Neural crest cell (in vitro differentiated cells): ENCODE measurements at places on chromosomes 5 and 9. TPM values are rescaled to one million over a fixed set of nuclear protein-coding genes. Genes with fewer than 3 reads are reported as not detected.

The GRAMD2B gene
- total RNA-seq, result 7.1 and 7.9 TPM in 2 replicates

DNA sequence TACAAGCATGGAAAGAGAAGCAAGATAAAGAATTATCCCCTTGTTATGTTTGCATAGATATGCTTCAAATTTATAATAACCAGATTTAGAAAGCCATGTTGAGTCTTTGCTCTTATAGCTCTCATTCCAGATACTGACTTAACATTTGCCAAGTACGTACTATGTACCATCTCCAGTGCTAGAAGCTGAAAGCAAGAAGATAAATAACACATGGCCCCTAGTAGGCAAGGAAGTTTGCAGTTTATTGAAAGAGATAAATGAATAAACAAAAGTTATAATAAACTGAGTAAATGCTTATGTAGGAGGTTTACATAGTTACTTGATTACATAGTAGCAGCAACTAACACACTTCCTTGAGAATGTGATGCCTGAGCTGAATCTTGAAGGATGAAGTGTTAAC, 628.4 kb downstream of the HINT1 start:
- H3K36me3 ChIP-seq, result no peaks in the 10 kb centered on the region
- no peaks in the 10 kb centered on the region for H3K27me3 ChIP-seq
- no peak overlapping the region for H3K27ac ChIP-seq
- no peaks in the 10 kb centered on the region for H3K4me1 ChIP-seq
- no peak overlapping the region for H3K4me3 ChIP-seq
- no peak for DNase-seq

- no peak overlapping the region for H3K4me3 ChIP-seq
- H3K27ac ChIP-seq, result no peak overlapping the region
- DNase-seq, result no peak
- H3K27me3 ChIP-seq, result no peaks in the 10 kb centered on the region
Measured at GRCh38 chr9:110874963-110875674, 163.2 kb downstream of the LPAR1 start.

The SLC23A1 gene
- not detected in 2 replicates for total RNA-seq

DNA sequence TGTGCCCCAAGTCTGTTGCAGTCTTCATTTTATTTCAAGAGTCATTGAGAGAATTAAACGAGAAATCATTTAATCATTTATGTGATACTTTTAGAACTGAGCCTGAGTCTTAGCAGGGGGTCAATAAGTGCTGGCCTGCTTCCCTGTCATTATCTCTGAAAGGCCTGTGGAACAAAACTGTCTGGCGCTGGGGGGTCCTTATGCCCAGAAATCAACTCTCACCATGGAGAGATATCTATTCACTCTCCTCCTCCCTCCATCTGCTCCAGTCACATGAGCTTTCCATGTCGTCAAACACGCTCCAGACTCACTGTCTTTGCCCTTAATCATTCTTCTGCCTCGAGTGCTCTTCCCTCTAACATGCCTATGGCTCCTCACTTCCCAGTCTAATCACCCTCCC, 136.8 kb downstream of the ESM1 start:
- H3K4me3 ChIP-seq, result no peak overlapping the region
- no peaks in the 10 kb centered on the region for H3K27me3 ChIP-seq
- no peak for DNase-seq
- H3K36me3 ChIP-seq, result no peaks in the 10 kb centered on the region
- peaks cover 13% of the 10 kb centered on the region for H3K4me1 ChIP-seq
- H3K27ac ChIP-seq, result no peak overlapping the region

- H3K36me3 ChIP-seq, result no peaks in the 10 kb centered on the region
- no peak overlapping the region for H3K4me3 ChIP-seq
- no peak overlapping the region for H3K27ac ChIP-seq
- no peaks in the 10 kb centered on the region for H3K27me3 ChIP-seq
- DNase-seq, result no peak
- H3K4me1 ChIP-seq, result peaks cover 45% of the 10 kb centered on the region
Measured at GRCh38 chr5:125041798-125042197, 295.4 kb upstream of the ZNF608 start.

The CDC20B gene
- not detected in 2 replicates for total RNA-seq
